Activated T-helper 17 cell treated with anti-CD3 and anti-CD28 coated beads, Interleukin-2, amount 50 U/mL, for 72 hours (primary cell): ENCODE measurements at places on chromosomes 1 and 21. TPM values are rescaled to one million over a fixed set of nuclear protein-coding genes. Genes with fewer than 3 reads are reported as not detected.
A peak's percentile ranks its signal among the peaks of the same experiment; 100 is the strongest.

GRCh38 chr1:44505210-44505993 is 100.3 kb downstream of the RNF220 start:
- no peak for ATAC-seq
- peaks cover 12% of the 10 kb centered on the region for H3K27me3 ChIP-seq
- H3K4me3 ChIP-seq, result no peak overlapping the region
- H3K36me3 ChIP-seq, result no peaks in the 10 kb centered on the region
- no peaks in the 10 kb centered on the region for H3K4me1 ChIP-seq

DNA sequence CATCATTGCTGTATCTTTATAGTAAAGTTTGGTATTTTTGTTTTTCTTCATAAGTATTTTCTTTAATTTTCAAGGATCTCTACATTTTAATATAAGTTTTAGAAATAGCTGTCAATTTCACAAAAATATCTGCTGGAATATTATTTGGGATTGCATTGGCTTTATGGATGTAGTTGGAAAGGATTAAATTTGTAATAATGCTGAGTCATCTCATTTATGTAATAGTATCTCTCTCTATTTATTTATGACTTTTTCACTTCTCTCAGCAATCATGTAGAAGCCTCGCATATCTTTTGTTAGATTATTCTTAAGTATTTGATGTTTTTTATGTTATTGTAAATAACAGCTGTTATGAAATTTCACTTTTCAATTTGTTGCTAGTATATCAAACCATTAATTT is 223.1 kb upstream of the POGK start:
- no peaks in the 10 kb centered on the region for H3K36me3 ChIP-seq
- no peaks in the 10 kb centered on the region for H3K27me3 ChIP-seq
- H3K27ac ChIP-seq, result no peak overlapping the region
- no peak overlapping the region for H3K4me3 ChIP-seq
- H3K4me1 ChIP-seq, result no peaks in the 10 kb centered on the region

DNA sequence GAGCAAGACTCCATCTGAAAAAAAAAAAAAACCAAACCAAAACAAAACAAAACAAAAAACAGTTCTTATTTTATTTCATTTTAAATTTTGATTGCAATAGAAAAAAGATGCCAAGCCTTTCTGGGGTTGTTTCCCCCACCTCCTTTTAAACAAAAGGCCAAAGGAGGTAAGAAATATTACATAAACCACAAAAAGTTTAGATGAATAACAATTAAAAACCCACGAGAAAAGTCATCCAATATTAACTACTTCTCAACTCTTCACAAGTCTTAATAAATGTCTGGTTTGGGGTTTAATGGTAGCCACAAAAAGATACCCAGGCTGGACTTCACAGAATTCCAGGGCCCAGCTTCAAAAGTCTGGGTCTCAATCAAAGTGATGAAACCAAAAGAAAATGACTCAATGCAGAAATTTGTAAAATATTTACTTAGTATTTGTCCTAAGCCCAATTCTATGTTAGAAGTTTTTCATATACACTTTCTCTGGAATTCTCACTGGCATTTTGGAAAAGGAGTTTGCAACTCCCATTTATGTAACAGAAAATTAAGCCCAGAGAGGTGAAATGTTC is 47.0 kb upstream of the SDC3 start:
- ATAC-seq, result no peak
- H3K4me1 ChIP-seq, result peaks cover 12% of the 10 kb centered on the region
- H3K4me3 ChIP-seq, result no peak overlapping the region
- peaks cover 99% of the 10 kb centered on the region for H3K36me3 ChIP-seq

DNA sequence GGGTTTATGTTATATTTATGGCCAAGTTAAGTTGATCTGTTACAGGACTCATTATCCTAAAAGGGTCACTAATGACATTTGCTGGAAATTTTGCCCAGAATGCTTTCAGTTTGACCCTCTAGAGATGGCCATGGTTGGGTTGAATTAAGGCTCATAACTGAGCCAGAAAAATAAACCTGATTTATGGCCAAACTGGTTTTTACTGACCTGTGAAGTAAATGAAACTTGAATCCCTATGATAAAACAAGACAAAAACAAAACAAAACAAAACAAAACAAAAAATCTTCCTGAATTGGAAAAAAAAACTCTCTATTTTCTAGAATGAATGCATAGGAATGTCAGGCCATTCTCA is 72.5 kb upstream of the CLDN14 start:
- no peak overlapping the region for H3K27ac ChIP-seq
- H3K36me3 ChIP-seq, result no peaks in the 10 kb centered on the region
- H3K27me3 ChIP-seq, result peaks cover 18% of the 10 kb centered on the region
- no peak overlapping the region for H3K4me3 ChIP-seq
- no peaks in the 10 kb centered on the region for H3K4me1 ChIP-seq

- peaks cover 25% of the 10 kb centered on the region for H3K4me1 ChIP-seq
- no peak overlapping the region for H3K27ac ChIP-seq
- H3K4me3 ChIP-seq, result no peak overlapping the region
- ATAC-seq, result no peak
These were observed 35.5 kb upstream of the PARP1 start for GRCh38 chr1:226443439-226443838.

Gene CELA3A
- not detected for total RNA-seq

Gene KDM1A
- 22.5 TPM for total RNA-seq

GRCh38 chr1:185650602-185651230 is 83.5 kb upstream of the HMCN1 start:
- H3K4me1 ChIP-seq, result peaks cover 4% of the 10 kb centered on the region
- no peak overlapping the region for H3K27ac ChIP-seq
- ATAC-seq, result no peak
- H3K36me3 ChIP-seq, result no peaks in the 10 kb centered on the region

- H3K36me3 ChIP-seq, result no peaks in the 10 kb centered on the region
- H3K27ac ChIP-seq, result no peak overlapping the region
- H3K4me1 ChIP-seq, result no peaks in the 10 kb centered on the region
- H3K4me3 ChIP-seq, result no peak overlapping the region
These were observed 175.6 kb upstream of the ESRRG start for GRCh38 chr1:216898801-216899200.

Gene PADI1
- not detected for total RNA-seq

Gene FMO2
- total RNA-seq, result not detected

- ATAC-seq, result no peak
- H3K4me1 ChIP-seq, result peaks cover 34% of the 10 kb centered on the region
- H3K27ac ChIP-seq, result peak overlapping the region; percentile 28
These were observed 3.3 kb upstream of the CCDC28B start for GRCh38 chr1:32197074-32197473.

GRCh38 chr21:41828884-41829360 is 50.2 kb downstream of the PRDM15 start:
- no peaks in the 10 kb centered on the region for H3K27me3 ChIP-seq
- ATAC-seq, result no peak
- no peaks in the 10 kb centered on the region for H3K4me1 ChIP-seq
- H3K4me3 ChIP-seq, result no peak overlapping the region

Gene HSD3B2
- not detected for total RNA-seq

DNA sequence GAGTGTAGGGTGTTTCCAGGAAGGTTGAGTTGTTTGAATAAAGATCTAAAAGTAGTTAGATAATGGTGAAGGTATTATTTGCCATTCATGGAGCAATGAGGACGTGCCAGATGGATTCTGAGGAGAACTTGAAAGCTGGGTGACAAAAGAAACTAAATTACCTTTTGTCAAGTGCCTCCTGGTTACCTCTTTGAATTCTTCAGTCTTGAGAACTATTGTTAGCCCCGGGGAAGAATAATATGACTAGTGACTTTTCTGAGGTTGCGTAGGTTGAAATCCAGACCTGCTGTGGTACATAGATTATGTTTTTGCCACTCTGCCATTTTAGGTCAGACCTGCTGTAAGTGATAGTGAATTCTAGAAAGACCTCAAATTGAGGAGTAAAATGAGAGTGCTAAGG is 11.5 kb downstream of the LAMC1 start:
- no peak for ATAC-seq
- no peak overlapping the region for H3K27ac ChIP-seq
- H3K36me3 ChIP-seq, result no peaks in the 10 kb centered on the region
- no peaks in the 10 kb centered on the region for H3K4me1 ChIP-seq
- no peak overlapping the region for H3K4me3 ChIP-seq

Gene ZNF593OS
- not detected for total RNA-seq

DNA sequence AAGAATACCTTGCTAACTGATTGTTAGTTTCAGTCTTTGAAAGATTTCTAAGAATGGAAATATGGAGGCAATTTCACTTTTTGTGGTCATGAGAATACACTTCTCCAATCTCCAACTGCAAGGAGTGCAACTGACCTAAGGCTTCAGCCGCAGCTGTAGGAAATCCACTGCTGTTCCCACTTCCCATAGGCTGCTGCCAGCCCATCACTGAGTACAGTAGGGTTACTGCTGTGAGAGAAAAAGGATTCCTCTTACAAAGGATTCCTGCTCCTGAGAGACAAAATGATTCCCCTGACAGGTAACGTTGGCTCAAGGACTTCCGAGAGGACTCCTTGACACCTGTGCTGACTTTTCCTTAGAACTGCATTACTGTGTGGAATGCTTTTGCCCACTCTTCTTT is 87.4 kb downstream of the ADGRL4 start:
- H3K4me3 ChIP-seq, result no peak overlapping the region
- H3K27ac ChIP-seq, result no peak overlapping the region
- ATAC-seq, result no peak
- H3K36me3 ChIP-seq, result no peaks in the 10 kb centered on the region
- H3K4me1 ChIP-seq, result no peaks in the 10 kb centered on the region
- no peaks in the 10 kb centered on the region for H3K27me3 ChIP-seq

Gene TMEM51
- total RNA-seq, result not detected

GRCh38 chr1:37721565-37721964 is 29.2 kb downstream of the CDCA8 start:
- H3K36me3 ChIP-seq, result no peaks in the 10 kb centered on the region
- H3K4me1 ChIP-seq, result no peaks in the 10 kb centered on the region
- no peak overlapping the region for H3K4me3 ChIP-seq
- peaks cover 14% of the 10 kb centered on the region for H3K27me3 ChIP-seq
- no peak for ATAC-seq
- H3K27ac ChIP-seq, result no peak overlapping the region

Gene SLC45A3
- total RNA-seq, result 0.37 TPM

- no peaks in the 10 kb centered on the region for H3K4me1 ChIP-seq
- no peak overlapping the region for H3K4me3 ChIP-seq
- no peak for ATAC-seq
- peak overlapping the region; percentile 4 for H3K27ac ChIP-seq
- H3K36me3 ChIP-seq, result no peaks in the 10 kb centered on the region
- no peaks in the 10 kb centered on the region for H3K27me3 ChIP-seq
These were observed 690 bp downstream of the EPS8L3 start for GRCh38 chr1:109762821-109763645.

- no peak overlapping the region for H3K4me3 ChIP-seq
- H3K4me1 ChIP-seq, result no peaks in the 10 kb centered on the region
- peaks cover 19% of the 10 kb centered on the region for H3K27me3 ChIP-seq
- H3K36me3 ChIP-seq, result no peaks in the 10 kb centered on the region
These were observed 97.8 kb downstream of the BEND5 start for GRCh38 chr1:48678710-48679505.

Gene MMEL1
- total RNA-seq, result 0.54 TPM

GRCh38 chr1:219784660-219785381 is 143.5 kb downstream of the SLC30A10 start:
- no peaks in the 10 kb centered on the region for H3K4me1 ChIP-seq
- ATAC-seq, result no peak
- no peaks in the 10 kb centered on the region for H3K27me3 ChIP-seq
- H3K36me3 ChIP-seq, result no peaks in the 10 kb centered on the region
- no peak overlapping the region for H3K4me3 ChIP-seq

GRCh38 chr1:52550447-52550846 is 2.4 kb downstream of the TUT4 start:
- H3K4me3 ChIP-seq, result peak overlapping the region; percentile 19
- H3K36me3 ChIP-seq, result peaks cover 7% of the 10 kb centered on the region
- H3K27me3 ChIP-seq, result no peaks in the 10 kb centered on the region
- H3K27ac ChIP-seq, result no peak overlapping the region
- ATAC-seq, result no peak

Gene SLC9A1
- total RNA-seq, result 20.6 TPM

Gene FASLG
- 11.3 TPM for total RNA-seq

DNA sequence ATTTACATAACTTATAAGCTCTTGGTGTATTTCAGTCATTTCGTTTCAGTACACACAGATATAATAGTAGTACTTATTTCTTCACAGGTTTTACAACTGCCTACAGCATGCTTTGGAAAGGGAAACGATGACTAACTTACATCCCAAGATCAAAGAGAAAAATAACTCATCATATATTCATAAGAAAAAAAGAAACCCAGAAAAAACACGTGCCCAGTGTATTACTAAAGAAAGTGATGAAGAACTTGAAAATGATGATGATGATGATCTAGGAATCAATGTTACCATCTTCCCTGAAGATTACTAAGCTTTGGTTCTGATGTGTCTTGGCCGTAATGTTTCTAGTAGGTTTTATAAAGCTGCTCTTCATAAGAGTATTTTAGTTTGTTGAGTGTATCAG is 30.9 kb downstream of the TYW3 start:
- no peaks in the 10 kb centered on the region for H3K27me3 ChIP-seq
- H3K36me3 ChIP-seq, result peaks cover 69% of the 10 kb centered on the region
- peak; percentile 91 for ATAC-seq
- peaks cover 6% of the 10 kb centered on the region for H3K4me1 ChIP-seq
- H3K27ac ChIP-seq, result peak overlapping the region; percentile 48
- H3K4me3 ChIP-seq, result peak overlapping the region; percentile 6

- H3K27me3 ChIP-seq, result peaks cover 12% of the 10 kb centered on the region
- H3K4me3 ChIP-seq, result no peak overlapping the region
- no peaks in the 10 kb centered on the region for H3K36me3 ChIP-seq
- no peaks in the 10 kb centered on the region for H3K4me1 ChIP-seq
- H3K27ac ChIP-seq, result peak overlapping the region; percentile 63
These were observed 12.4 kb upstream of the C2CD2 start for GRCh38 chr21:41966041-41966833.

Gene KCNE2
- total RNA-seq, result not detected

- no peak for ATAC-seq
- no peak overlapping the region for H3K27ac ChIP-seq
- peaks cover 3% of the 10 kb centered on the region for H3K27me3 ChIP-seq
- no peak overlapping the region for H3K4me3 ChIP-seq
- no peaks in the 10 kb centered on the region for H3K4me1 ChIP-seq
- no peaks in the 10 kb centered on the region for H3K36me3 ChIP-seq
These were observed 56.8 kb downstream of the C1orf21 start for GRCh38 chr1:184443624-184444023.

DNA sequence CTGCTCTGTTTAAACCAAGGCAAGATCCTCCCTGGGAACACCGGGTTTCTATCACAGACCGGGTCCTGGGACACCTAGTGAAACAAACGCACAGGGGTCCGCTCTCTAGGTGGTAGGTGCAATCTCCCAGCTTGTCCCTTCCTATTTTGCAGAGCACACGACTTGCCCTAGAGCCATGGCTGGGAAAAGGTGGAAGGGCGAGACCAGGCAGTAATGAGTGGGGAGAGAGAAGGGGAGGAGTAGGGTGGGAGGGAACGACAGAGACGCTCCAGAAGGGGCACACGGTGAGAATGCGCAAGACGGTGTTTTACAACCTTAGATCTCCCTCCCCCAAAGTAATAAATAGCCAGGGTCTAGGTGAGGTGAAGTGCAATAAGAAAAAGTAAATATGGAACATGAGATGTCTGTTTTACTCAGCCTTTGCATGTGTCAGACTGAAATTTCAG is 9.3 kb upstream of the ARHGAP29 start:
- H3K27me3 ChIP-seq, result peaks cover 67% of the 10 kb centered on the region
